ENCODE measurements at places on chromosomes 1 and 21.
A peak's percentile ranks its signal among the peaks of the same experiment; 100 is the strongest.

DNA sequence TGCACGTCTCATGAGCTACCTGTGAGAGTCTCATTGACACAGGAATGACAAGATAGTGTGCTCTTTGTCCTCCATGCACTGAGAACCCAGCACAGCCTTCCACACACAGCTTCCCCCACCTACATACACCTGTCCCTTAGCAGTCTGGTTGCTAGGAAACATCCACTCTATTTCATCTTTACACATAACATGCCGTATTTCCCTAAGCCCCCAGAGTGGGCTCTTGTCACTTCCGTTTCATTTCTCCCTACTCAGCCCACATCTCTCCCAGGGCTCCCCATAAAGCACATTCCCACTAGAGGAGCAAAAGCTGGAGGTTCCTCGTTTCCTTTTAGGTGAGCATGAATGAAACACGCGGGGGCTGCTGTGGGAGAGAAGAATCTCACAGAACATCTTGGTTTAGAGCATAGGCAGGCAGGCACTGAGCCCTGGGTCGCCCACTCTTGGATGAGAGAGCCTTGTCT, 137.1 kb downstream of the ETS2 start:
- DNase-seq, result no peak

DNA sequence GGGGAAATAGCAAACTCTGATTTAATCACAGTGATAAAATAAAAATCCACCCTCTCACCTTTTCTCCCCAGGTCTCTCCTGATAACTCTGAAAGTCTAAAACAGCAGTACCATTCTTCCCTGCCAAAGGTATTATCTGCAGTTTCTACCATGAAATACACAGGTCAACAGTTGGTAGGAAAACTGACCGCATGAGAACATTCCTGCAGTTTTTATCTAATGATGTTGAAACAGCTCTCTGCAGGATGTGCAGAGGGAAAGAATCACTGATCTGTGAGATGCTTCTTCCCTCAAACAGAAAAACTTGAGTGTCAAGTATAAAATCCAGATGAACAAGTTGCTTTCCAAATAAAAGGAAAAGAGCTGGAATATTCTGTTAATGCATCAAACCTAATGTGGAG, 39.1 kb downstream of the KCNJ6 start:
- DNase-seq, result no peak

DNA sequence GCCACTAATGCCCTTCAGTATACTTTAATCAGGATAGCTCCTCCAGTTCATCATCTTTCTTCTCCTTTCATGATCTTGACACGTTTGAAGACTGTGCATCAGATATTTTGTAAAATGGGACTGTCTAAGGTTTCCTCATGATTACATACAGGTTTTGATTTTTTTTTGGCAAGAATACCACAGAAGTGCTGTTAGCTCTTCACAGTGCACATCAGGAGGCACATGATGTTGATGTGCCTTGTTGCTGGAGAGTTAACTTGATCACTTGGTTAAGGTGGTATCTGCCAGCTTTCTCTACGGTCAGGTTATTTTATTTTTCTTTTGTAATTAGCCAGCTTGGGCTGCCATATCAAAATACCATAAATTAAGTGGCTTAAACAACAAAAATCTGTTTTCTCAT, 128.6 kb upstream of the IVNS1ABP start:
- DNase-seq, result no peak

DNA sequence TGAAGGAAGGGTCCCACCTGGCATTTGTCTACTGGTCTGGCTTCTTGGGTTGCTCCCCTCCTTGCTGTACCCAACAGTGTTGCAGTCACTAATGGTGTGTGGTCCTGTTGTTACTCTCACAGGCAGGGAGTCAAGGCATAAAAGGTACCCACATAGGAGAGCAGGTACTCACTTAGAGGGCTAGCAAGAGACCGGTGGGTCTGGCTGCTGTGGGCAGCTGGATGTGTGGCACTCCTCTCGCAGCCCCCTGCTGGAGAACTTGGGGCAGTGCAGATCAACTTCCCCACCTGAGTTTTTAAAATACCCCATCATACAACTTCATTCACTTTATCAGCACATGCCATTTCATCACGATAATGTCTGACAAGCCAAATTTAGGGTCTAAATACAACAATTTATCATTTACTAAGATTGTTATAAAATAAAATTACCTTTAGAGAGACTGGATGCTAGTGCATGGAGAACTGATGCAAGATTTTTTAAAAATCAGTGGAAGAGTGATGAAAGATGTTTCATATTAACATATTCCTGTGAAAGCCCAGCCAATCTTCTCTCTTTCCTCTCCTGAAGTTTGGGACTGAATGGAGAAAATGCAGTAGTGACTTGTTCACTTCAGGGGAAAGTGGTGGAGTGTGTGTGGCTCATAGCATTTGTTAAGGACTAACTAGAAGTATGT, 42.8 kb downstream of the ACP6 start:
- DNase-seq, result peak; percentile 50

GRCh38 chr21:43910460-43910859, 45.4 kb downstream of the AGPAT3 start:
- DNase-seq, result no peak

GRCh38 chr1:116031302-116031835, 55.1 kb downstream of the SLC22A15 start:
- no peak for DNase-seq

GRCh38 chr1:244163861-244164510, 112.9 kb downstream of the ZBTB18 start:
- DNase-seq, result peak; percentile 95

- no peak for DNase-seq
These were observed 42.6 kb downstream of the PCNT start for GRCh38 chr21:46366561-46366960.

DNA sequence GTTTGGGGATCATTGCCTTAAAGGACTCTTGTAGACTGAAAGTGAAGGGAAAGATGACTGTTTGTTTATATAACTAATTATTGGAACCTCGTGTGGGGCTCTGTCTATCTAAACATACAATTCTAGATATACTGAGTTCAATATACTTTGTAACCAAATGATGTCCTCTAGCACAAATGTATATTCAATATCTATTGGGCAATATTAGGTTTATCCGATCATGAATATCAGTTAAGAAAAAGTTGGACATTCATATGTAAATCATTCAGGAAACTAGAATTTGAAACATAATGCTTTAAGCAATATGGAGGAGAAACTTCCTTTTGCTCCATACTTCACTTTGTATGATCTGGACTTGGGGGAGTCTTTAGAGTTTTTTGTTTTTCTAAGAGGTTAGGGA, 8.9 kb upstream of the RC3H1 start:
- DNase-seq, result no peak

- peak; percentile 24 for DNase-seq
These were observed 95.4 kb downstream of the RNF220 start for GRCh38 chr1:44500181-44501046.

DNA sequence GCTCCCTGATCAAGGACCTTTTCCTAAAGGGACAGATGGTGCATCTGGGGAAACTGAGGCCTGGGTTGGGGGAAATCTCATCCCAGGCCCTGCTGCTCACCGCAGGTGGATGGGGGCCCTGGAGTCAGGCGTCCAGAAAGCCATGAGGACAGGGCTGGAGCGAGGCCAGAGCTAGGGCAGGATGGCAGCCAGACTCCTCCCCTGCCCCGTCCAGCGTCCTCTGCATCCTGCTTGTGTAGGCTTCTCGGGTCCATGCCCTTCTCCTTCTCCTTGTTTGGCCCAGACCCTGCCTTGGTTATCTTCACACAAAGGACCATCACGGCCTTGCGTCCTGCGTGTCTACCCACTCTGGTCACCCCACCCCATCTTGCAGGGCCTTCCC, 43.0 kb downstream of the TRIM11 start:
- DNase-seq, result no peak

- DNase-seq, result no peak
These were observed 837 bp downstream of the NDUFS5 start for GRCh38 chr1:39026866-39027507.

Measured in epithelial cell of esophagus (primary cell).